CD4-positive, alpha-beta T cell treated with Interleukin-15 for 4 hours (primary cell): ENCODE measurements at places on chromosomes 7 and 10.

GRCh38 chr10:111200505-111201186 lies 123.8 kb downstream of the ADRA2A start:
- no peak for DNase-seq

DNA sequence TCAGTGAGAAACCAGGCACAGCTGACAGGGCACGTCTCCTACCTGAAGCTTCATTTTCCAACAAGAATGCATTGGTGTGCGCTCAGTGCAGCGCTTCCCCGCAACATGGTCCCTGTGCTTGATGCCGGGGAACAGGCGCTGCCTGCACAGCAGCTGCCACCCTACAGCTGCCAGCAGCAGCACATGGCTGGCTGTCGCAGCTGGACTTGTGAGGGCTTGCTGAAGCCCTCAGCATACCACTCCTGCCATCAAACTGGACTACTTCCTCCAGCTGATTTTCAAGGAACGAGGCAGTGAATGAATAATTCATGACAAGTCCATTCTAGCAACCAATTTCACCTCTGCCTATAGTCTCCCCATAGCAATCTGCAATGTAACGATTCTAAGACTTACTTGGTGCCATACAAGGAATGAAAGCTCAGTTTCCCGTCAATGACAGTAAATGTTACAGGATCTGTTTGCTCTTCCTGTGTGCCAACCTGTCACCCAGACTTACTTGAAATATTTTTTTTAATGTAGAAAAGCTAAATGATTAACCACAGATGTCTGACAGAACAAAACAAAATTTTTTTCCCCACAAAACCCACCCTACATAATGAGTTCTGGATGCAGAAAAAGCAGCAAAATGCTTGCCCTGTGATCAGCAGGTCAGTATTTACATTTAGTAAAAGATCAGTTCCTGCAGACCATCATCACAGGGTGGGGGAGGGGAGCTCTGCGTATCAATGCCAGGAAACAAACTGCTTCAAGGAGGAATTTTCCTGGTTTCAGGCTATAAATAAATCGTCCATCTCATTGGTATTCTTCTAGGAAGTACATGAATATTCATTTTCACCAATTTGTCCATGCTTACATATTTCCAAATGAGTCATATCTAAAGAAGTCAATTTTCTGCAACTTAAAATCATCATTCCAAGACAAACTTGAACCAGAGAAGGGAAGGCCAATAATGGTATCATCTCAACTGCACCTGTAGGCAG lies 140.6 kb downstream of the ALOX5 start:
- DNase-seq, result no peak

- no peak for DNase-seq
These were observed 47.2 kb upstream of the RHEB start for GRCh38 chr7:151566897-151567320.

GRCh38 chr10:53403688-53404087 lies 631.1 kb upstream of the MBL2 start:
- DNase-seq, result no peak

GRCh38 chr10:1829712-1830111 lies 92.4 kb upstream of the ADARB2 start:
- DNase-seq, result no peak

DNA sequence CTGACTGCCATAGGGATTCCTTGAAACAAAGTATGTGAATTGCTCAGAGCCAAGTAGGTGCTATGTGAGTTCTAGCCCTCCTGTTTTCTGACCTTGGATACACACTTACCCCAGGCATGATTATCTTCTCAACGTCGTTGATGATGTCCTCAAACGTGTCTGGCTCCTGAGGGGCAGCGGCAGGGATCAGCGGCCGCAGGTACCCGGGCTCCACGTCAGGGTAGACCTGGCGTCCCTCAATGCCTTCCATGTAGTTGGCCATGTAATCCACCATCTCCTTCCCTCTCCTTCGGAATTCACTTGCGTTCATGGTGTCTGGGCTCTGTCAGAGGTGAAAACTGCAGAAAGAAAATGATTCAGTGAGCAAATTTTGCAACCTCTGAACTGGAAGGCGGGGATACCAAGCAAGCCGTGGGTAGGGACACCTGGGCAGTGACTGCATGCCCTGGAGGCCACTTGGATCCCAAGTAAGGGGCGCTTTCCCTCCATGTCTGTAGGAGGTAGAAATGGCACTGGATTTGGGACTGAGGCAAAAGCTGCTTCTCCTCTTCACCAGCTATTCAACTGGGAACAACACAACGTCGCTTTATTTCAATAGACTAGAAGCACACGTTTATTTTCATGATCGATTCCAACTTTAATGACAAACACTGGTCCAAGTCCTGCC lies 21.3 kb downstream of the DDC start:
- DNase-seq, result no peak

- no peak for DNase-seq
These were observed 1.6 kb upstream of the GSTO1 start for GRCh38 chr10:104253106-104253505.
